GM12892 (cell line): ENCODE measurements at places on chromosomes 3 and 15.

- no peak for DNase-seq
Measured at GRCh38 chr3:25585361-25586166, 79.1 kb downstream of the TOP2B start.

GRCh38 chr3:45806072-45806471 lies 9.7 kb upstream of the SLC6A20 start:
- DNase-seq, result no peak

DNA sequence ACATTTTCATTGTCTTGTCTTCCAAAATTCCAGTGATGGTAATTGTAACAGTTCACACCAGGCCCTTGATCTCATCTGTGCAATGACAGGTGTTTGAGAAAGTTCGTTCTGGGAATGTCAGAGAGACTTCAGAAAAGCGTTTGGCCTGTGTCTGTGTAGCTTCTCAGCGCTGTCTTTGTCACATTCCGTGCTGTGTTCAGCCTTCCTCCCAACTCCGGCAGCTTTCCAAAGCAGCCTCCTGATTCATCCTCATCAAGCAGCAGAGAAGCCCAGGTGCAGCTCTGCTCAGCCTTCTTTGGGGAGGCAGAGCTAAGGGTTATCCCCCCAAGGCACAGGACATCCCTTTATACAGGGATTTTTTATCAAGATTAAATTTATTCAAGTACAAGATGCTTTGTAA lies 494.0 kb upstream of the SUCLG2 start:
- no peak for DNase-seq

DNA sequence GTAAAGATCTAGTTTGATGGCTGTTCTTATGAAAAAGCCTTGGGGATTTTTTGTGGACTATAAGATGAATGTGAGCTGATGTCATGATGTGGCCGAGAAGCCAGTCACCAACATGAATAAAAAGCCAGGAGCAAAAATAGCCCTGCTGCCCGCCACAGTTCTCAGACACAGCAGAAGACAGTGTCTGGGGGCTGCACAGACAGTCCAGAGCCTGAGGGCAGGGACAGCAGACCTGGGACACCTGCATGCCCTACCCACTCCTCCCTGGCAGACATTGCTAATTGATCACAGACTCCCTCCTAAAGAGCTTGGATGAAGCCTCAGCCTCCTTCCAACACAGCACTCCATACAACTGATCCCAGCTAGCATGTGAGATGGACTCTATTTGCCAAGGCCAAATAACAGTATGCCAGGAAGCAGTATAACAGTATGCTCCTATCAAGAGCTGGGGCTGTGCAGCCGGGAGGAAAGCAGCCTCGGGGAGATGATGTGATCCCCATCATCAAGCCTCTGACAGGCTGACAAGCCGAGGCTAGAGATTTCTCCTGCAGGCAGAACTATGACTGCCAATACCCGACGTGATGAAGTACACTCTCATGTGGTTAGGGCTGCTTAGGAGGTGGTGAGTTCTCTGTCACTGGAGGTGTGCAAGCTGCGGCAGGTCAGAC lies 105.4 kb upstream of the RPL32 start:
- DNase-seq, result no peak

DNA sequence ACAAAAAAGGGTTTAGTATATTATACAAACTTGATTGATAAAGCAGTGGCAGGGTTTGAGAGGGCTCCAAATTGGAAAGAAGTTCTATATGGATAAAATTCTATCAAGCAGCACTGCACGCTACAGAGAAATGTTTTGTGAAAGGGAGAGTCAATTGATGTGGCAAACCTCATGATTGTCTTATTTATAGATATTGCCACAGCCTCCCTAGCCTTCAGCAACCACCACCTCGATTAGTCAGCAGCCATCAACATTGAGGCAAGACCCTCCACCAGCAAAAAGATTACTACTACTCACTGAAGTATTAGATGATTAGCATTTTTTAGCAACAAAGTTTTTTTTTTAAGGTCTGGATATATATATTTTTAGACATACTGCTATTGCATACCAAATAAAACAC lies 296.7 kb downstream of the CHST2 start:
- DNase-seq, result no peak

DNA sequence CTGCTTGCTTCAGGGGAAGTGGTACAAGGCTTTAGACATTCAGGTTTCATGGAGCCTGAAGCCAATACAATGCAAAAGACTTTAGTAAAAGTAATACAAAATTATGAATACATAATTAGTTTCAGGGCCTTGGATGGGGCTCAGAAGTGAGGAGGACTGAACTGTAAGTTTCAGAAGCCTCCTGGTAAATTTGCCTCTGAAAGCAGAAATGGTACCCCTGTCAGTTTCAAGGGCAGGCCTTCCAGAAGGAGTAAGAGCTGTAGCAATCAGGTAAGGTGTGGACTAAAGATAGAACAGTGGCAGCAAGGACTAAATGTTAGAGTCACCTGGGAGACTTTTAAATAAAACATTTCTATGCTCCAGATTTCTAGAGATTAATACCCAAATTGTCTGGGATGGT lies 402.5 kb upstream of the GOLIM4 start:
- DNase-seq, result no peak

GRCh38 chr3:151630938-151631441 lies 102.7 kb upstream of the AADACL2 start:
- DNase-seq, result no peak

DNA sequence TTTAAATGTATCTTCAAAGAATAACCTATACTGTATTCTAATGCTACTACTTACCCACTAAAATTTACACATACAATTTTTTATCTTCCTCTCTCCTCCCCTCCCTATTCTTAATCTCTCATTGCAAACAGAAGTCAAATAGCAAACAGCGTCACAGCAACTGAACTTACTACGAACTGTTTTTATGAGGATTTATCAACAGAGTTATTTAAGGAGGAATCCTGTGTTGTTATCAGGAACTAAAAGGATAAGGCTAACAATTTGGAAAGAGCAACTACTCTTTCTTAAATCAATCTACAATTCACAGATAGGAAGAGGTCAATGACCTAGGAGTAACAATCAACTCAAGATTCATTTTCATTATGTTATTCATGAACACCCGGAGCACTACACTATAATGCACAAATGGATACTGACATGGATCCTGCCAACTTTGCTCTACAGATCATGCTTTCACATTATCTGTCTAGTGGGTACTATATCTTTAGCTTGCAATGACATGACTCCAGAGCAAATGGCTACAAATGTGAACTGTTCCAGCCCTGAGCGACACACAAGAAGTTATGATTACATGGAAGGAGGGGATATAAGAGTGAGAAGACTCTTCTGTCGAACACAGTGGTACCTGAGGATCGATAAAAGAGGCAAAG lies 984 bp downstream of the FGF7 start:
- no peak for DNase-seq

GRCh38 chr15:93247466-93248121 lies 158.6 kb upstream of the RGMA start:
- DNase-seq, result no peak

- DNase-seq, result no peak
Measured at GRCh38 chr3:191682961-191683360, 222.0 kb downstream of the PYDC2 start.

DNA sequence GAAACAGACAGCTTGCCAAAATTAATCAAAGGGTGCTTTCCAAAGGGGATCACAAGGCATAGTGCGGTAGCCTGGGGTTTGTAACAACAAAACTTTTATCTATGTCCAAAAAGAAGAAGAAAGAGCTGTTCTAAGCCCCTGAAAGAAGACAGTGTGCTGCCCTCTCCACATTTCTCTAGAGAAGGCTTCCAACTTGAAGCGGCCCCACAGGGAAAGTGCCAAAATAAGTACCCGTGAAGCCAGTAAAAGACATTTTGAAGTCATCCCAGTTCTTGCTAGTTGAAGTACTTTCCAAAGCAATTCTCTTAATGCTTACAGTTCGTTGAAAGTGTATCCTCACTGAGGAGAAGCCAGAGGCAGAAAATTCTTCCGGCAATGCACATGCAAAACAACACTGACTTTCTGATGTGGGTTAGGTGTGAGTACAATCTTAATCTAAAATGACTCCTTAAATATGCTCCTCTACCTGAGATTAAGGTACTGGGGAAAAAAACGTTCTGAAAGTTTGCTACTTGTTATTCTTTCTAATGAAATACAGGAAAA lies 21.3 kb downstream of the GPR15 start:
- DNase-seq, result no peak

- DNase-seq, result no peak
Measured at GRCh38 chr3:7264196-7264526, 403.2 kb downstream of the GRM7 start.
